Temporal lobe (tissue), 4 donors: ENCODE measurements at places on chromosomes 5 and 9. TPM values are rescaled to one million over a fixed set of nuclear protein-coding genes. Genes with fewer than 3 reads are reported as not detected.

PCDHGA12 gene
- total RNA-seq: 7.9 TPM

FOXD4L5 gene
- not detected for total RNA-seq

AMBP gene
- not detected for total RNA-seq

RANBP3L gene
- total RNA-seq: 9.6 TPM

KIAA0825 gene
- 25.1 TPM for total RNA-seq

LMBRD2 gene
- 56.8 TPM for total RNA-seq

SLC25A2 gene
- total RNA-seq: not detected

WNT8A gene
- total RNA-seq: under 0.01 TPM

PRELID2 gene
- total RNA-seq: 16.7 TPM

ADCY2 gene
- 30.2 TPM for total RNA-seq

BDP1 gene
- total RNA-seq: 76.7 TPM

ZNF883 gene
- 29.0 TPM for total RNA-seq

CDH9 gene
- total RNA-seq: 10.3 TPM

STPG3 gene
- total RNA-seq: not detected

IRX1 gene
- total RNA-seq: 0.25 TPM

KCNN2 gene
- total RNA-seq: 15.0 TPM

NUTM2F gene
- total RNA-seq: not detected

OR13F1 gene
- not detected for total RNA-seq

FOXD4L4 gene
- 0.25 TPM for total RNA-seq

STXBP1 gene
- 93.9 TPM for total RNA-seq

ZNF483 gene
- total RNA-seq: 28.8 TPM

FLT4 gene
- total RNA-seq: 2.0 TPM

SPATA31A1 gene
- total RNA-seq: not detected

TICAM2 gene
- 0.49 TPM for total RNA-seq

RNF208 gene
- total RNA-seq: 1.7 TPM

DAB2IP gene
- 16.5 TPM for total RNA-seq

NME5 gene
- 11.8 TPM for total RNA-seq

ANKRD31 gene
- total RNA-seq: 0.49 TPM

C9orf153 gene
- total RNA-seq: 0.25 TPM

FOXD1 gene
- 0.98 TPM for total RNA-seq

TESK1 gene
- total RNA-seq: 12.5 TPM

TBC1D9B gene
- total RNA-seq: 31.0 TPM

BNC2 gene
- 1.7 TPM for total RNA-seq

DDX4 gene
- total RNA-seq: under 0.01 TPM

CLINT1 gene
- total RNA-seq: 38.1 TPM

MYO10 gene
- 36.6 TPM for total RNA-seq

PPP6C gene
- total RNA-seq: 18.7 TPM

RASA1 gene
- 56.3 TPM for total RNA-seq

PCDHB13 gene
- total RNA-seq: 10.6 TPM

LRRC26 gene
- 0.49 TPM for total RNA-seq

DOK3 gene
- total RNA-seq: 3.7 TPM

IL5 gene
- not detected for total RNA-seq

HARS1 gene
- 59.3 TPM for total RNA-seq

IL17B gene
- total RNA-seq: not detected

FOXD4 gene
- 0.74 TPM for total RNA-seq

IFNA2 gene
- total RNA-seq: not detected

STK32A gene
- 2.7 TPM for total RNA-seq

SLC6A19 gene
- under 0.01 TPM for total RNA-seq

MYMK gene
- total RNA-seq: not detected

PCDHGA5 gene
- 11.3 TPM for total RNA-seq

ARL14EPL gene
- not detected for total RNA-seq

CARD6 gene
- 0.74 TPM for total RNA-seq

CARD19 gene
- 14.5 TPM for total RNA-seq

ABHD17B gene
- 57.0 TPM for total RNA-seq

SKP2 gene
- 13.5 TPM for total RNA-seq
